ENCODE measurements at places on chromosomes 16 and 17.

DNA sequence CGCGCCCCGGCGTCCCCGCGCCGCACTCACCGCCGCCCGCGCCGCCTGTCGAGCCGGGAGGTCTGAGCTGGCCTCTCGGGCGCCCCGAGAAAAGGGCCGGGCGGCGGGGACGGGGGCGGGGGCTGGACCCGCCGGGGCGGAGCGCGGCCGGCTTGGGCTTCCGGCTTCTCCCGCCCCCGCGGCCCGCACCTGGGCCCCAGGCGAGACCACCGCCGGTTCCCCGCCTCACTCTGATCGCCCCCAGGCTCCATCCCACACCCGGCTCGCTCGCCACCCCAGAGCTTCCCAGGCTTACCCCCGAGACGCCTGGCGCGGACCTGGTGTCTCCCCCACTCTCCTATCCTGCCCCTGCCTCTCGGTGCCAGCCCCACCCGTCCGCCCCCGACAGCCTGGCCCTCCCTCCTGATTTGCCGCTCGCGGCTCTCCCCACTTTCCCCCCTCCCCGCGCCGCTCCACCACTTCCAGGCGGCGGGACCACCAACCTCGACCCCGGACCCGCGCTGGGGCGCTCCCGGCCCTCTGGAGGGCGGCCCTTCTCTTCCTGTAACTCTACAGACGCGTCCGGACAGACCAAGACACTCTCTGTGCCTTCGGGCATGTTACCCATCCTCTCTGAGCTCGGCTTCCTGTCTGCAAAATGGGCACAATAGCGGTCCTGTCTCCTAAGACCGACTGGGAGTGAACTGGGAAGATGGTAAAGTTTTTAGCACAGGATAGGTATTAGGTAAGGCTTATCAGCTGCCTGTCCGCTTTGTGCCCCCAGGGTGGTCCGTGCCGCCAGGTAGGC lies at the start of gene LITAF:
LITAF (minus strand) TSS at position 64 of the 787 bp plus-strand sequence. CDS start 30,189 bp downstream, outside the sequence.
- peak; percentile 67 for DNase-seq

DNA sequence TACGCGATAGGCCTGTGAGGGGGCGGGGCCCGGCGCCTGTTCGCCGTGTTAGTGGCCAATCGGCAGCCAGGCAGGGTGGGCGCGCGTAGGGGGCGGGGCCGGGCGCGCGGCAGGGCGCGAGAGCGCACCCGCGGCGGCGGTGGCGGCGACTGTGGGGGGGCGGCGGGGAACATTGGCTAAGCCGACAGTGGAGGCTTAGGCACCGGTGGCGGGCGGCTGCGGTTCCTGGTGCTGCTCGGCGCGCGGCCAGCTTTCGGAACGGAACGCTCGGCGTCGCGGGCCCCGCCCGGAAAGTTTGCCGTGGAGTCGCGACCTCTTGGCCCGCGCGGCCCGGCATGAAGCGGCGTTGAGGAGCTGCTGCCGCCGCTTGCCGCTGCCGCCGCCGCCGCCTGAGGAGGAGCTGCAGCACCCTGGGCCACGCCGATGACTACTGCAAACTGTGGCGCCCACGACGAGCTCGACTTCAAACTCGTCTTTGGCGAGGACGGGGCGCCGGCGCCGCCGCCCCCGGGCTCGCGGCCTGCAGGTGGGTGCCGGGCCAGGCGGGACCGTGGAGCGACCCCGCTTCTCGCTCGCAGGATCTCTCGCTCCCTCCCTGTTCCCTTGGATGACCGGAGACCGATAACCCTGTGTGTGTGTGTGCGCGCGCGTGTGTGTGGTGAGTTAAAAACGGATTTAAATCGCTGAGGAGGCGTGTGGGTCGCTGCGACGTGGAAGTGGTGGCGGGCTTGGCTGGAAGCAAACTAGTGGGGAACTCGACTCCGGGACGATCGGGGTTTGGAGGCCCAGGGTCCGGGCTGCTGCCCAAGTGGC lies at the start of gene NFATC3:
NFATC3 (plus strand) TSS at position 112 of the 813 bp plus-strand sequence; CDS start at position 424, 312 bp downstream.
- peak; percentile 98 for DNase-seq

- DNase-seq = no peak
These were observed 81.2 kb downstream of the CREBBP start for GRCh38 chr16:3799354-3799753.

- DNase-seq = no peak
These were observed 84.5 kb downstream of the SOX9 start for GRCh38 chr17:72205357-72205756.

GRCh38 chr17:75549246-75550138 lies 24.0 kb downstream of the LLGL2 start:
- peak; percentile 70 for DNase-seq

- no peak for DNase-seq
These were observed 8.1 kb upstream of the ATP2A3 start for GRCh38 chr17:3972281-3972731.

- no peak for DNase-seq
These were observed 256.9 kb downstream of the ENGASE start for GRCh38 chr17:79331492-79331891.

DNA sequence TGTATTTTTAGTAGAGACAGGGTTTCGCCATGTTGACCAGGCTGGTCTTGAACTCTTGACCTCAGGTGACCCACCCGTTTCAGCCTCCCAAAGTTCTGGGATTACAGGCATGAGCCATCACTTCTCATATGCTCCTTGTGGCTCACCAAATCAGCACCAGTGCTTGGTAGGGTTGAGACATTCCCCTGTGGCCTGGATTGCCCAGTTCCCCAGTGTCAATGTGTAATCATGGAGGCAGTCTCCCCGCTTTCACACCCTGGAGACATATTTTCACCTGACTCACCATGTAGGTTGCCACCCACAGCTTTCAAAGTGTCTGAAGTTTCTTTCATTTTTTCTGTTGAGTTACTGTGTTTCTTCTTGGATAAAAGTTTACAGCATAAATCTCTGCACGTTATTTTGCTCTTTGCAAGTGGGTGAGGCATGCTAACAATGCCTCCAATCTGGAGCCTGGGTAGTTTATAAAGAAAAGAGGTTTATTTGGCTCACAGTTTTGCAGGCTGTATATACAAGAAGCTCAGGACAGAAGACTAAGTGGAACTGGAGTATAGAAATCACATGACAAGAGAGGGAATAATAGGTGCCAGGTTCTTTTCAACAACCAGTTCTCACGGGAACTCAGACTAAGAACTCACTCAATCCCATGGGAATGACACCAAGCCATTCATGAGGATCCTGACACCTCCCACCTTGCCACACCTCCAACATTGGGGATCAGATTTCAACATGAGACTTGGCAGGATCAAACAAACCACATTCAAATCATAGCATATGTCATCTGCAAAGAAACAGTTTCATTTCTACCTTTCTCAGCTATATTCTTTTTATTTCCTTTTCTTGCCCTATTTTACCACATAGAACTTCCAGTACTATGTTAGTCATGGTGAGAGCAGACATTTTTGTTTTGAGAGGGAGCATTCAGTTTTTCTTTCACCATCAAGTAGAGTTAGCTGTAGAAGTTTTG lies 113.2 kb downstream of the PHKB start:
- DNase-seq = peak; percentile 96

Data from epithelial cell of esophagus (primary cell).